ENCODE measurements at places on chromosomes 1 and 21.

GRCh38 chr1:23451441-23451840, 26.9 kb upstream of the TCEA3 start:
- DNase-seq, result no peak

DNA sequence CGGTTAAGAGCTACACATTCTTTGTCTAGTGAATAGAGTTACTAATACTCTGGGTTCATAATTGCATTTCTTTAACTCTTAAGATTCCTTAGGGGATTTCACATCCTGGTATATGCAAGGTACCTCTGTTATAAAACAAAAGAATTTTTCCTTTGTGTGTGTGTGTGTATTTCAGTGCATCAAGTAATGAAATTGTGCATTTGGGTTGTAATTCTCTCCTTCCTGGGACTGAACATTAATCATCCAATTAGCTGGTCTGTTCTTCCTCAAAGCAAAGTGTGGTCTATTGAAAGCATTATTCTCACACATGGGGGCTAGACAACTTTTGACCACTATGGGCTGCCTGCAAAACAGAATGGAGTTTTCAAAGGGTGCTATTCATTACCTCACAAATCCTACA, 74.0 kb downstream of the ZC3H11B start:
- no peak for DNase-seq

- no peak for DNase-seq
Observed at GRCh38 chr1:233394860-233395717, 67.6 kb downstream of the MAP3K21 start.

DNA sequence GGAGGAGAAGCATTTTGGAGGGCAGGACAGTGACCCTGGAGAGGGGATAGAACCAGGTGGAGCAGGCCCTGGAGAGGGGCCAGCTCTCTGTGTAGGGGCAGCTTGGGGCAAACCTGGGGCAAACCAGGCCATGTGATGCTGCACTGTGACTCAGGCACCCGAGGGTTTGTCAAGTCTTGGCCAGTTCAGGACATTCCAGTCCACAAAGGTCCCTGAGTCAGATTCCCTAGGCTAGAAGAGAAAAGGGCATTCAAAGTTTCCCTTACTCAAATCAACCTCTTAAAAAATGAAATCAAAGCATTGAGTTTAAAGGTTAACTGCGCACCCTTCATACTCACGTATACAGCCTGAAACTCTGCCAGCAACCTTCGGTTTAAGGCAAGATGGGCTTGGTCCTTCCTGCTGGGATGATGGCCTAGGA, 25.2 kb upstream of the PLA2G2C start:
- no peak for DNase-seq

DNA sequence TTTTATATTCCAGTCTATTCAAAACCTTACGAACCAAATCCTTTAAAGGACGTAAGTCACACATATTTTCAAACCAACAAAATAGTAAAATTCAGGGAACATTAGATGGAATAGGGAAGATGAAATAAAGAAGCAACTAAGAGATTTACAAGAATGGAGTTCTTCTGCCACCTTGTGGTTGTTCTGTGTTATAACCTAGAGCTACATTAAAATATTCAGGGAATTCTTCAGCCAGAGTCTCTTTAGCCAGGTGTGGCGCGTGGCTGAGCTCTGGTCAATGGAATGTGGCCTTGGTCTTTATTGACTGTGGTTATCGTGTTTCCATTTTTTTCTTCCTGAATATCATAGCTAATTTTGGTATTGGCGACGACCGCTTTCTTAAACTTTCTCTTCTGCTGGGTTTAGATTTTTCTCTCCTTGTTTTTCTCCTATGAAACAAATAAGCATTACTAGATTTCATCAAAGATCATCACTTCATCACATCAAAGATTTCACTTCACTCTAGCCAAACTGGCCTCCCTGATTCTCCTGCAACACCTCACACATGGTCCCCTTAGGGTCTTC, 221.3 kb downstream of the MRPL39 start:
- DNase-seq, result no peak

- DNase-seq, result no peak
Observed at GRCh38 chr1:8137481-8138244, 111.6 kb upstream of the ERRFI1 start.

- no peak for DNase-seq
Observed at GRCh38 chr1:98001764-98002163, 80.9 kb upstream of the DPYD start.

DNA sequence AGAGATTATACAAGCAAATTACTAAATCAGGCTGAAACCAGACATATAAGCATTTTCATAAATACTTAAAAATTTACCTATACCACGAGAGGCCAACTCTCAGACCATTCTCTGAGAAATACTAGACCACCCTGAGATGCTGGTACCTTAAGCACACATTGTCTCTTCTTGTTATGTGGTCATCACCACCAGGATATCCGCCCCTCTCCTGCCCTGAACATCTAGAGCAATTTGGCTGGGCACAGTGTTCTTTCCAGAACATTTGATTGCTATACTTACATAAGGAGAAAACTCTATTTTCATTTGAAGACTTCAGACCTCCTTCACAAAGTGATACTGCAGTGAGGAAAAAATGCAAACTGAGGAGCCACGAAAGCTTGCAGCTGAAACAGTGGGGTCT, 36.2 kb upstream of the DUSP10 start:
- no peak for DNase-seq

DNA sequence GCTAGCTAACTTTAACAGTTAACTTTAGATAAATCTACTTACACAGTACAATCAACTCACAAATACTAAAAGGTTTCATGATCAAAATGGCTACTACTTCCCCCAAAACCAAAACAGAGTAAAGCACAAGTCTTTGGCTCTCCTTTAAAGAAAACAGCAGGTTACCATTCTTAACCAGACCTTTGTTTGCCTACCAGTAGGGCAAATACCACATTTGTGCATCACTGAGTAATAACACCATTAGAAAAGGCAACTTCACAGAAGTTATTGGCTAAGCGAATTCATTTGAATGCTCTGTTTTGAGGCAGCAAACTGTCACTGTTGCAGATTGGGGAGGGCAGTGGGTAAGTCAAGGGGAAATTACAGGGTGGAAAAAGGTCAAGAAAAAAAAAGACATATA, 17.3 kb upstream of the SERPINC1 start:
- no peak for DNase-seq

- no peak for DNase-seq
Observed at GRCh38 chr1:21638531-21639341, 30.4 kb downstream of the RAP1GAP start.

GRCh38 chr1:47395433-47395832, 20.7 kb upstream of the FOXE3 start:
- no peak for DNase-seq

DNA sequence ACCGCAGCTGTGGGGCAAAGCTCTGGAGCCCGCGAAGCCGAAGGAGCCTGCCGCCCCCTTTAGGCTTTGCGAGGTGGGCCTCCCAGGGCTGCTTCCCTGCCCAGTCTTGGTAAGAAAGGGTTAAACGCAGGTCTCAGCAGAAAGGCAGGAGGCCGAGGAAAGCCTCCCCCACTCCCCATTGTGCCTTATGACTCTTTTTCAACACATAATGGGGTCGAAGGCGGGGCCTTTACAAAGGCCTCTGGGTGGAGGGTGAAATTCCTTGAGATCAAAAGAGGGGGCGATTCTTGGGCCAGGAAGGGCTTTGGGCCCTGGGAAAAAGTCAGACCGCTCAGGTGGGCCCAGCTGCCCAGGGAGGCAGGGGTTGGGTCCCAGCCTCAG, 880 bp downstream of the ALPL start:
- no peak for DNase-seq

GRCh38 chr1:235075048-235075776, 53.4 kb downstream of the TOMM20 start:
- DNase-seq, result peak; percentile 44

GRCh38 chr1:230094746-230095145, 27.7 kb downstream of the GALNT2 start:
- no peak for DNase-seq

DNA sequence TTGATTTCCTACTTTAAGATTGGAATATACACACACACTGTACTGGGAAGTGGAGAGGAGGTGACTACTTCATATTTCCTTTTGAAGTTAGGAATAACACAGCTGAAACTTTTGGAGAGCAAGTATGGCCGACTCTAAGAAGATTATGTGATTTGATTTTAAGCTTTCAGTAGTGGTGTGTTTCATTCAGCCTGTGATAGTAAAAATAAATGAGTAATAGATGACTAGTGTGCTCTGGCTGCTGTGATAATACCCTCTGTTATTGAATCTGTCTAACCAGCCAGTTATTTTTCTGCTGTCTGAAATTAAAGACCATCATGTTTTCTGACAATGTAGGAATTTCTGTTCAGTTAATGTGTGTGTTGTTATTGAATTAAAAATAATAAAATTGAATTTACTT, 48.3 kb downstream of the CTTNBP2NL start:
- no peak for DNase-seq

DNA sequence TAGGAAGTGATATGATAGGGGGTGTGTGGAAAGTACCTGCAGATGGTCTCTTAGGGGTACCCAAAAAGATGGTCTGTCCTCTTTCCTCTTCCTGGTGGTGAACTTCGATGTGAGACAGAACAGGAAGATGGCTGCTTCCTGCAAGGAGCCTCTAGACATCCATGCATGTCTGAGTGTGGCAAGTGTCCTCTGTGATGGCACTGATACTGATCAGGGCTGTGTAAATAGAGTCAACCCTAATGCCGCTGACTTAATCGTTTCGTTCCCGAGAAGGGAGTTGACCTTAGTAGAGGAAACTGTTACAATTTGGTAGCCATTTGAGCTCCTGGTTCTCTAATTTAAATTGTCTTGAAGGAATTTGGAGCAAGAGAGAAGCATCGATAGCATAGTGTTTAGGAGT, 168.6 kb downstream of the VPS13D start:
- DNase-seq, result no peak
